Thyroid gland (tissue), 4 donors: ENCODE measurements at places on chromosomes 7 and 10. TPM values are rescaled to one million over a fixed set of nuclear protein-coding genes. Genes with fewer than 3 reads are reported as not detected.
A peak's percentile ranks its signal among the peaks of the same experiment; 100 is the strongest.

DNA sequence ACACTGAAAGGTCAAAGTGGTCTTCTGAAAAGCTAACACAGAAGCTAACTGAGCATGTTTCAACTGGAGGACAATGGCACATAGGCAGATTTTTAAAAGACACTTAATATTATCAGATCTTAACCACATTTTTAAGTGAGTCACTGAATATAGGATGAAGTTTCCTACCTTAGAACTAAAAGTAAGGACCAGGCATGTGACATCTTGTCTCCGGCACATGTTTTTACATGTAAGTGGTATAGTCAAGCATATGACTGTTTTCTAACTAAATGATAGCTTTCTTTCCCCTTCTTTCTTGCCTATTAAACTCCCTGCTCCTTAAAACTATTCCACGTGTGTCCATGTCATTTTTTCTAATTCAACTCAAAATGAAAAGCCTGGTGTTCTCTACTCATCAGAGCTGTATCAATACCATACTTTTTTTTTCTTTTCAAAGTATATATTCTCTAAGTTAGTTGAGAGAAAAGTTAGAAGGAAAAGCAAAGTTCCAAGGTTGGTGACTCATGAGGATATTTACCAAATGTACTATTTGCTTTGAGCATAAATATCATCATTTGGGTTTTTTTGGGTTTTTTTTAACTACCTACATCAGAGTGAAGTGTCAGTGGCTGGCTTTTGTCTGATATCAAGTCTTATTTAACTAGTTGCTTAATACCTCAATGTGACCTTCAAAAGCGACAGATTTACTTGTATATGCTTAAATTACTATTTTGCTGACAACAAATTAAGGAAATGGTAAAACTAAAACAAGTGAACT lies 127.5 kb downstream of the CRPPA start:
- no peak overlapping the region for H3K27ac ChIP-seq
- DNase-seq: no peak
- H3K27me3 ChIP-seq: no peaks in the 10 kb centered on the region
- H3K4me3 ChIP-seq: no peak overlapping the region
- H3K4me1 ChIP-seq: no peaks in the 10 kb centered on the region

PLXDC2 gene
- 91.0 TPM for total RNA-seq

SUN3 gene
- total RNA-seq: not detected

GRCh38 chr10:28215930-28216329 lies 86.9 kb downstream of the MPP7 start:
- H3K4me1 ChIP-seq: peaks cover 3% of the 10 kb centered on the region
- no peak overlapping the region for H3K27ac ChIP-seq
- H3K27me3 ChIP-seq: no peaks in the 10 kb centered on the region
- DNase-seq: no peak
- no peaks in the 10 kb centered on the region for H3K36me3 ChIP-seq

DNA sequence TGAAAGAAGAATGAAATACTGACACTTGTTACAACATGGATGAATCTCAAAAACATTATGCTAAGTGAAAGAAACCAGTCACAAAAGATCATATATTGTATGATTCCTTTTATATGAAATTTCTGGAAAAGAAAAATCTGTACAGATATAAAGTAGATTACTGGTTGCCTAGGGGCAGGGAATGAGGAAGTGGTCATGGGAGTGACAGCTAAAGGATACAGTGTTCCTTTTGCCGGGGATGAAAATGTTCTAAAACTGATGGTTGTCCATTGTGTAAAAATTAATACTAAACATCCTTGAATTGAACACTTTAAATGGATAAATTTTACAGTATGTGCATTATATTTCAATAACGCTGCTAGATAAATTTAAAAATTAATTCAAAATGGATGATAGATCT lies 25.1 kb downstream of the ALOX5 start:
- no peaks in the 10 kb centered on the region for H3K27me3 ChIP-seq
- no peak for DNase-seq
- no peak overlapping the region for H3K4me3 ChIP-seq
- H3K4me1 ChIP-seq: no peaks in the 10 kb centered on the region
- H3K36me3 ChIP-seq: no peaks in the 10 kb centered on the region

GARIN1A gene
- total RNA-seq: 1.0 TPM

GRID2IP gene
- 0.13 TPM for total RNA-seq

DNA sequence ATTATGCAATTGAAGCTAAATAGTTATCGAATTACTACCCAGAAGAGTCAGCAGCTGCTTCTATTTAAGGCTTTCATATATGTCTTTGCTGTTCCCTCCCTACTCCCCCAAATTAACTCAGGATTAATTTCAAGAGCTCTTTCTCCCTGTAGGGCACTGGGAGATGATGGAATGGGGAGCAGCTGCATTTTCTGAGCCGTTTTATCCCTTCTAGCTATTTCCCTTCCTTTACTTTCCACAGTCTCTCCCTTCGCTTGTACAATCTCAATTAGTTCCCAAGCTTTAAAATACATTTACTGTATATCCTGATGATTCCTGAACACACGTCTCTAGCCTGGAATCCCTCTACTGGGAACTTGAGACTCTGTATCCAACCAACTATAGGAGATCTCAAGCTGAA lies 19.8 kb upstream of the TSPAN12 start:
- DNase-seq: no peak
- no peaks in the 10 kb centered on the region for H3K36me3 ChIP-seq
- H3K4me3 ChIP-seq: no peak overlapping the region
- H3K4me1 ChIP-seq: peaks cover 10% of the 10 kb centered on the region
- no peak overlapping the region for H3K27ac ChIP-seq

DCLRE1C gene
- 14.9 TPM for total RNA-seq

- no peaks in the 10 kb centered on the region for H3K36me3 ChIP-seq
- H3K27ac ChIP-seq: no peak overlapping the region
- no peaks in the 10 kb centered on the region for H3K4me1 ChIP-seq
Measured at GRCh38 chr10:56082169-56082568, 278.9 kb downstream of the ZWINT start.

CRTAC1 gene
- 2.6 TPM for total RNA-seq

GRCh38 chr10:71076473-71077142 lies 135.8 kb upstream of the UNC5B start:
- no peaks in the 10 kb centered on the region for H3K4me1 ChIP-seq
- no peak overlapping the region for H3K27ac ChIP-seq
- no peak overlapping the region for H3K4me3 ChIP-seq
- no peaks in the 10 kb centered on the region for H3K27me3 ChIP-seq
- no peaks in the 10 kb centered on the region for H3K36me3 ChIP-seq

EGFR gene
- total RNA-seq: 94.4 TPM

SUMF2 gene
- total RNA-seq: 166 TPM

LRCH4 gene
- 55.0 TPM for total RNA-seq

DNA sequence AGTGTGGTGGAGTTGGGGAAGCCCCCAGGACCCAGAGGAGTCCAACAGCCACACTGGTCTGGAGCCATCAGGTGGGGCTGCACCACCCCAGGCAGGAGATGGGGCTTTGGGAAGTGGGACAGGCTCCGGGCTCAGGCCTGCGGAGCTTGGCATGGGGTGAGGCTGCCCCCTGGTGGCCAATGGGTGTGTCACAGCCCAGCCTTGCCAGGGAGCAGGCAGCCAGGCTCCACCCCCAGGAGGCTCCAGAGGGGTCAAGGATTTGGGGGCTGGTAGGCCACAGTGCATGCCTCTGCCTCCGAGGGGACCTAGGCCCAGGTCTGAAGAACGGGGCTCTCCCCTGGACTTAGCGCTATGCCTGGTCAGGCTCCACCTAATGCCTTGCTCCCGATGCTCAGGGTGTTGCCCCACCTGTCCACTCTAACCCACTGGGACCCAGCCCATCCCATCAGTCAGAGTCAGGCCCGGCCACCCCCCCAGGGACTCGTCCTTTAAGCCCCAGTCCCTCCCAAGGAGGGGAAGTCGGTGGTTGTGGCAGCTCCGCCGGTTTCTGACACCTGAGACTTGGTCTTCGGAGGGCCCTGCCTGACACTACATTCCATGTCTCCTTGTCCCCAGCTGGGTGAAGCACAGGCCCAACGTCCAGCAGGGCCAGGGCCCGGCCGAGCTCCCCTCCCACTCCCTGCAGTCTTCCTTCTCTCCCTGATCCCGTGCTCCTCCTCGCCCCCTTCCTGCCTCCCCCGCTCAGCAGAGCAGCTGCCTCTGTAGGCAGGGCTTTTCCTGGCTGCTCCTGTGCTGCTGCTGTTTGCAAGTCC lies 11.3 kb upstream of the SAMD8 start:
- no peaks in the 10 kb centered on the region for H3K36me3 ChIP-seq
- peak; percentile 71 for DNase-seq
- no peak overlapping the region for H3K4me3 ChIP-seq
- H3K27me3 ChIP-seq: no peaks in the 10 kb centered on the region
- H3K27ac ChIP-seq: no peak overlapping the region

DNA sequence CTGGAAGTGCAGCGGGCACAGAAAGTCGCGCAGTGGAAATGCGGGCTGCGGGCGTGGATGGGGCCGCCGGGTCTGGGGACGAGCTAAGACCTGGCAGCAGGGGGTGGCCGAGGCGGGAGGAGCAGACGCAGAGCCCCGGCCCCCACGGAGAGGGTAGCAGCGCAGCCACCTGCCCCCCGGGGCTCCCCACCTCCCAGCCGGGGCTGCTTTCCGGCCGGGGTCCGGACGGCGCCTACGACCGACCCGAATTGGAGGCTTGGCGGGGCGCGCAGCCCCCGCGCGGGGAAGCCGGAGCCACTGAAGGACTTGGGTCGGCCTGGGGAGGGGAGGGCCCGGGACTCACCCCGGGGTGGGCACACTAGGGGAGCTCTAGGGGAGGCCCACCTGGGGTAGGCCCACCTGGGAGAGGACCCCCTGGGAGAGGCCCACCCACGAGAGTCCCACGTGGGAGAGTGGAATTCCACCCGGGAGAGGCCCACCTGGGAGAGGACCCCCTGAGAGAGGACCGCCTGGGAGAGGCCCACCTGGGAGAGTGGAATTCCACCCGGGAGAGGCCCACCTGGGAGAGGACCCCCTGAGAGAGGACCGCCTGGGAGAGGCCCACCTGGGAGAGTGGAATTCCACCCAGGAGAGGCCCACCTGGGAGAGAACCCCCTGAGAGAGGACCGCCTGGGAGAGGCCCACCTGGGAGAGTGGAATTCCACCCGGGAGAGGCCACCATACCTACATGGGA lies 854 bp upstream of the CFAP46 start:
- H3K4me1 ChIP-seq: peaks cover 10% of the 10 kb centered on the region
- H3K27me3 ChIP-seq: no peaks in the 10 kb centered on the region
- H3K36me3 ChIP-seq: no peaks in the 10 kb centered on the region
- no peak for DNase-seq
- no peak overlapping the region for H3K27ac ChIP-seq
- H3K4me3 ChIP-seq: peak overlapping the region; percentile 17

ADCY1 gene
- 8.0 TPM for total RNA-seq

GRCh38 chr7:43313628-43314378 lies 201.4 kb downstream of the HECW1 start:
- no peaks in the 10 kb centered on the region for H3K27me3 ChIP-seq
- no peak for DNase-seq
- no peaks in the 10 kb centered on the region for H3K4me1 ChIP-seq
- no peak overlapping the region for H3K4me3 ChIP-seq
- no peak overlapping the region for H3K27ac ChIP-seq

- no peak overlapping the region for H3K27ac ChIP-seq
- no peaks in the 10 kb centered on the region for H3K36me3 ChIP-seq
- H3K4me1 ChIP-seq: no peaks in the 10 kb centered on the region
- no peak for DNase-seq
Measured at GRCh38 chr10:94183666-94184264, 179.0 kb downstream of the NOC3L start.

- H3K36me3 ChIP-seq: no peaks in the 10 kb centered on the region
- no peaks in the 10 kb centered on the region for H3K4me1 ChIP-seq
- H3K27ac ChIP-seq: no peak overlapping the region
- no peaks in the 10 kb centered on the region for H3K27me3 ChIP-seq
- no peak for DNase-seq
Measured at GRCh38 chr10:6393168-6393567, 186.9 kb downstream of the PRKCQ start.

DNA sequence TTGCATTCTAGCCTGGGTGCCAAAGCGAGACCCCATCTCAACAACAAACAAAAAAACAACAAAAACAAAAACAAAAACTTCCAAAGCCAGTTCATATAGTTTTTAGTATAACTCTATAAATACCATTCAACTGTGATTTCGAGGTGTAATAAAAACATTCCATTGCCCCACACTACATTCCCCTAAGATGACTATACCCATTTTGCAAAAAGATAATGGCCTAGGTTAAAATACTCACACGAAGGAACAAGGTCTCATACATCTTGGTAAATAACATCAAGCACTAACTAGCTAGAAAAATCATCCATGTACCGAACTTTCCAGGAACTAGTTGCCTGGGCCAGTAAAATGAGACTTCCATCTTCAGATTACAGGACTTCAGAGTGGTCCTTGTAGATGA lies 55.4 kb downstream of the GLI3 start:
- peaks cover 17% of the 10 kb centered on the region for H3K4me1 ChIP-seq
- no peak for DNase-seq
- H3K27me3 ChIP-seq: no peaks in the 10 kb centered on the region
- no peak overlapping the region for H3K4me3 ChIP-seq
- H3K27ac ChIP-seq: no peak overlapping the region

DNA sequence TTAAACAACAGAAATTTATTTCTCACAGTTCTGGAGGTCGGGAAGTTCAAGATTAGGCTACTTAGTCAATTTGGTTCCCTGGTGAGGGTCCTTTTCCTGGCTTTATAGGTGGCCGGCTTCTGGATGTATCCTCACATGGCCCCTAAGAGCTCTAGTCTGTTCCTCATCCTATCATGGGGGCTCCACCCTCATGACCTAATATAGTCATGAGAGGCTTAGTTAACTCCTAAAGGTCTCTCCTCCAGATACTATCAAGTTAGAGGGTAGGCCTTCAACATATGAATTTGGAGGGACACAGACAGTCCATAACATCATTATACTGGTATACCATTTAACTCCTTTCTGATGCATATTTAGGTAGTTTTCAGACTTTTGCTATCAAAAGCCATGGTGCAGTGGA lies 7.6 kb downstream of the MAPK8 start:
- no peaks in the 10 kb centered on the region for H3K36me3 ChIP-seq
- DNase-seq: no peak
- no peaks in the 10 kb centered on the region for H3K27me3 ChIP-seq
- no peak overlapping the region for H3K27ac ChIP-seq

GPR15LG gene
- not detected for total RNA-seq

AOAH gene
- 26.7 TPM for total RNA-seq

MAGI2 gene
- total RNA-seq: 31.1 TPM

DNA sequence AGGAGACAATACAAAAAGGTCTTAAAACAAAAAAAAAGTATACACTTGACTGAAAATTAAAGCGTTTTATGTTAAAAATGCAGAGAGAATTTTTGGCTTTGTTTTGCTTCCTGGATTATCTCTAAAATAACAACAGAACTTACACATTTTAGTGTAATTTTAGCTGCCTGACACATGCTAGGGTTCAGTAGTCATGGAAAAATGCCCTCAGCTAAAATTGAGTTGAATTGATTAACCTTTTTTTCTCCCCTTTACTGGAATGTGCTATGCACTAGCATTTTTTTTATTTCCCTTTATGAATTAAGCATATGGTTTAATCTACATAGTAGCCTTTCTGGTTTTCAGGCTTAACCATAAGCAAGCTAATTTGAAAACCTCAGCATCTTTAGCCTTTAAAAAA lies 89.9 kb downstream of the ZNF277 start:
- DNase-seq: no peak
- no peaks in the 10 kb centered on the region for H3K36me3 ChIP-seq
- H3K4me3 ChIP-seq: no peak overlapping the region

- peak; percentile 76 for DNase-seq
- H3K36me3 ChIP-seq: no peaks in the 10 kb centered on the region
- peaks cover 37% of the 10 kb centered on the region for H3K4me1 ChIP-seq
- H3K27ac ChIP-seq: peak overlapping the region; percentile 98
- no peaks in the 10 kb centered on the region for H3K27me3 ChIP-seq
Measured at GRCh38 chr10:104339469-104340110, 1.3 kb upstream of the ITPRIP start.
